ENCODE measurements at places on chromosomes 7 and 10.

GRCh38 chr10:34063592-34063991, 729.1 kb upstream of the NRP1 start:
- DNase-seq, result no peak

GRCh38 chr10:60894786-60895185, 49.2 kb downstream of the RHOBTB1 start:
- no peak for DNase-seq

- no peak for DNase-seq
Observed at GRCh38 chr10:101901340-101901739, 57.7 kb upstream of the KCNIP2 start.

DNA sequence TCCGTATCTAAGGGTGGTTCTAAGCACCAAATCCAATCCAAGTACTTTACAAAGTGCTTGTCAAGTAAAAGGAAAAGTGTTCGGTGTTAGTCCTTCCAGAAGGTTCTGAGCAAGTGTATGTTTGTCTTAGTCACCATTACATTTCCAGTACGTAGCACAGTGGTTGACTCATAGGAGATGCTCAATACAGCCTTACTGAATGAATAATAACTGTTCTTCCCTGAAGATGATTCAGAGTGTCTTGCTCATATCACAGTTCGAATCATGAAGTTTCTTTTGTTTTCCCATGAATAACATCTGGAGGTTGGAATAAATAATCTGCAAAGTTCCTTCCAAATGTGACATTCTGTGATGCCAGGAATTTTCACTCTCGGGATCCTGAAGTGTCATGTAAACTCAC, 53.4 kb downstream of the WNT2 start:
- DNase-seq, result no peak

- no peak for DNase-seq
Observed at GRCh38 chr7:14092331-14092730, 102.9 kb upstream of the ETV1 start.
